ENCODE measurements at places on chromosomes 7 and 10. TPM values are rescaled to one million over a fixed set of nuclear protein-coding genes. Genes with fewer than 3 reads are reported as not detected.

Gene WDR86
- total RNA-seq, result 33.0 TPM

Gene YKT6
- total RNA-seq, result 43.8 TPM

Gene RAMP3
- not detected for total RNA-seq

Gene OR2A5
- total RNA-seq, result not detected

Gene TMEM225B
- 0.53 TPM for total RNA-seq

Gene FAM25C
- not detected for total RNA-seq

Gene GDF10
- total RNA-seq, result 0.28 TPM

Gene CAV2
- total RNA-seq, result 0.37 TPM

Gene CCL24
- not detected for total RNA-seq

Gene LIPF
- total RNA-seq, result not detected

Gene CASD1
- total RNA-seq, result 93.5 TPM

Gene NOM1
- 10.9 TPM for total RNA-seq

Gene PODXL
- 38.4 TPM for total RNA-seq

Gene ZNF365
- 0.26 TPM for total RNA-seq

Gene HOXA11
- total RNA-seq, result not detected

Gene CNTNAP2
- 110 TPM for total RNA-seq

Gene SLC26A5
- total RNA-seq, result not detected

Gene PSD
- 0.09 TPM for total RNA-seq

Gene PARD3
- total RNA-seq, result 55.3 TPM

Gene CCDC3
- 0.87 TPM for total RNA-seq

Gene HSPA12A
- total RNA-seq, result 5.6 TPM

Gene TFEC
- 0.06 TPM for total RNA-seq

Gene ZNF467
- 0.17 TPM for total RNA-seq

Gene HYAL4
- not detected for total RNA-seq

Gene CISD1
- 16.3 TPM for total RNA-seq

Gene AASS
- total RNA-seq, result 264 TPM

Gene EPO
- total RNA-seq, result 0.58 TPM

Gene ITGA8
- total RNA-seq, result 0.15 TPM

Gene MSANTD7
- 18.8 TPM for total RNA-seq

Gene SEPTIN7
- 560 TPM for total RNA-seq

Gene PPP3CB
- total RNA-seq, result 47.0 TPM

Gene DDC
- total RNA-seq, result not detected

Gene LRRC17
- total RNA-seq, result 4.3 TPM

Data from neural progenitor cell (in vitro differentiated cells).